Activated CD4-positive, CD25-positive, alpha-beta regulatory T cell (primary cell): ENCODE measurements at places on chromosomes 11 and 22.

- no peak for DNase-seq
Measured at GRCh38 chr11:3154001-3154599, 11.0 kb downstream of the OSBPL5 start.

- no peak for DNase-seq
Measured at GRCh38 chr11:26470992-26471391, 101.1 kb downstream of the MUC15 start.

DNA sequence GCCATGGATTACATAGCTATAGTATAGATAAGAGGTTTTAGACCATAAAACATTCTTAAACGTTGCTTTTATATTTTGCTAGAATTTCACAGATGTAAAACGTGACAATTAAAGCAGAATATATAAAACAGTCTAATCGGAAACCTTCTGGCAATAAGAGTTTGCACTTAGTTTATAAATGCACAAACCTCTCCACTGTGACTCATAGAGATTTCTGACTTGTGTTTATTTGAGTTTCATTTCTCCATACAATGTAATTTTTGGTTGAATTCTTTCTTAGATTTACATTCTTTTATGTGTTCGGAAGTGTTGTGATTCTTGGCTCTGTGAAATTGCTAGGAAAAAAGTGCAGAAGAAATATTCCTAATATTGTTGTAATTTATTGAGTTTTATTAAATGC lies 288.7 kb upstream of the CTSC start:
- DNase-seq = no peak

DNA sequence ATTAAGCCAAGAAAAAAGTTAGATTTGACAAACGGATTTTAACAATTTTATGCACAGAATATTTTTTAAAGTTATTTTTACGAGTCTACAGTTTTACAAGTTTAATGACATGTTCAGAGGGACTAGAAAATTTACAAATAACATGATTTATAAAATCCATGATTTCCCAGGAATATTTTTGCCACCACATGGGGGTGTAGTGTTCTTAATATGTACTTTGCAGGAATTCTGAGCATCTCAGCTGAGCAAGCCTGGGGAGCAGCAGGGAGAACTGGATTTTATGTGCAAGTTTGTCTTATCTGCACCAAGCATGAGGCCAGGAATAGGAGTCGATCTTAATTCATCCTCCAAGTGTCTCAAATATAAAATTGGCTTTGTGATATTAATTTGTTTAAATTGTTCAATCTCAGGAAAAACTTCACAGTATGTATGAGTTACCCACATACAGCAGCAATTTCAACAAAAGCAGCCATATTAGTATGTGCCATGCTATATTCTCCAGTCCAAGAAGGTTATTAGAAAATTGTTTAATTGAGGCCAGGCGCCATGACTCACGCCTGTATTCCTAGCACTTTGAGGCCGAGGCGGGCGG lies 826.3 kb downstream of the DLG2 start:
- no peak for DNase-seq

DNA sequence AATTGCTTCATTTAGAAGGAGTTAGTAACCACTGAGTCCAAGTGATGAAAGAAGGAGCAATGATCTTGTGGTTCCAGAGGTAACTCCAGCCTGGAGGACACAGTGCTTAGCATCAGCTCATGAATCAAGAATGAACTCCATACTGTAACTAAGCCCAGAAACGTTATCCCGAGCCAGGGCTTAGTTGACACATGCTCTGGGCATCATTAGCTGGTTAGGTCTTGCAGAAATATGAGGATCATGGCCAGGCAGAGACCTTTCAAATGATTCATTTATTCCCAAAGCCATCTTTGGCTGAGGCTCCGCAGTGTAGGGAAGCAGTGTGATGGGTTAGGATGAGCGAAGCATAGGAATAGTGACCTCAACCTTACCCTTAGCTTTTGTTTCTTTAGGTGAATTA lies 277.4 kb downstream of the FAM76B start:
- DNase-seq = no peak

- no peak for DNase-seq
Measured at GRCh38 chr11:128745311-128746136, 51.7 kb downstream of the FLI1 start.

GRCh38 chr22:39448205-39449054 lies 8.4 kb upstream of the MGAT3 start:
- no peak for DNase-seq

DNA sequence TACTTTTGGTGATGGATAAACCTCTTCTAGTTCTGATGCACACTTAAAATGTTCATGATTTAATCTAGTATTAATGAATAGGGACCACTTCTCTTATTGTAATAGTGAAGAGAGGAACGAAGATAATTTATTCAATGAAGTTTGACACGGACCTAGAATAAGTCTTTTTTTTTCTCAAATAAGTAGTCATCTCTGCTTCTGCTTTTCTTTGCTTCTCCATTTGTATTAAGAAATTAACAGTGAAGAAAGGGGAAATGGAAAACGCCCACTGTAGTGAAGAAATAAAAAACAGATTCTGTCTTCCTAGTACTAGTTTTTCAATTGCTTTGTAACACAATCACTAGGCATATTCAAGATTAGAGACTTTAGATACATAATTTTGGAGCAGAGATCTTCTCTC lies 73.0 kb downstream of the CD44 start:
- no peak for DNase-seq

DNA sequence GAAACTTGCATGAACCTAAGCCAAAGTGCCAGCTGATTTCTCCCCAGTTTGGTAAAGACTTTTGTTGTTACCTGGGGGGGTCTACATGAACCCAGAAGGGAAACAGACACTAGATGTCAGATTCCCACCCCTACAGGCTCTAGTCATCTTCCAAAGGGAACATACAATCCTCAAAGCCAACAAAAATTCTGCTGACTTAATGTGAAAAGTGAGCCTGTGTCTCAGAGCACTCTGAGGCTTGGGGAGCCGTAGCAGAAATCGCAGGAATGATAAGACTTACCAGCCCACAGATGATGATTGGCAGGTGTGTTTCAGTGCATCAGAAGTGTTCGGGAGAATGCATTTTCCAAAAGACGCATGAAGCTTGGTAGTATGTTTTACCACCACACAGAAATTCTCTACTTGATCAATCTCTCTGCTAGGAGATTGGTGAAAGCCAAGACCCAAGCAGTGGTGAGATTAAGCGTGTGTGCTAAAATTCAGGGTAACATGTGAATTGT lies 187.1 kb downstream of the DBX1 start:
- no peak for DNase-seq

DNA sequence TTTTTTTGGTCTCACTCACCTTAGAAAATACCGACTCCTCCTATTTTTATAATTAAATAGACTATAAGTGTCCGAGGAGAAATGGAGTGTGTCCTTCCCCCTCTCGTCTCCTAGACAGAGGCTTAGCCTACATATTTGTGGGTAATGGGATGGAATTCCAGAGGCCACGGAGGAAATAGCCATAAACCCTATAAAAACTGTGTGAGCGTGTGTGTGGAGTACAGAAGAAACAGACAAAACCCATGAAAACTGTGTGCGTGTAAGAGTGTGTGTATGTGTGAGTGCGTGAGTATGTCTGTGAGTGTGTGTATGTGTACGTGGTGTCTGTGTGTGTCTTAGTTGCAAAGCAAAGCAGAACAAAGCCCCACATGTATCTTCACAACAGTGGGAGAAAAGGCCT lies 883.5 kb downstream of the OPCML start:
- DNase-seq = no peak

- DNase-seq = no peak
Measured at GRCh38 chr22:29702000-29702930, 17.5 kb upstream of the CABP7 start.

DNA sequence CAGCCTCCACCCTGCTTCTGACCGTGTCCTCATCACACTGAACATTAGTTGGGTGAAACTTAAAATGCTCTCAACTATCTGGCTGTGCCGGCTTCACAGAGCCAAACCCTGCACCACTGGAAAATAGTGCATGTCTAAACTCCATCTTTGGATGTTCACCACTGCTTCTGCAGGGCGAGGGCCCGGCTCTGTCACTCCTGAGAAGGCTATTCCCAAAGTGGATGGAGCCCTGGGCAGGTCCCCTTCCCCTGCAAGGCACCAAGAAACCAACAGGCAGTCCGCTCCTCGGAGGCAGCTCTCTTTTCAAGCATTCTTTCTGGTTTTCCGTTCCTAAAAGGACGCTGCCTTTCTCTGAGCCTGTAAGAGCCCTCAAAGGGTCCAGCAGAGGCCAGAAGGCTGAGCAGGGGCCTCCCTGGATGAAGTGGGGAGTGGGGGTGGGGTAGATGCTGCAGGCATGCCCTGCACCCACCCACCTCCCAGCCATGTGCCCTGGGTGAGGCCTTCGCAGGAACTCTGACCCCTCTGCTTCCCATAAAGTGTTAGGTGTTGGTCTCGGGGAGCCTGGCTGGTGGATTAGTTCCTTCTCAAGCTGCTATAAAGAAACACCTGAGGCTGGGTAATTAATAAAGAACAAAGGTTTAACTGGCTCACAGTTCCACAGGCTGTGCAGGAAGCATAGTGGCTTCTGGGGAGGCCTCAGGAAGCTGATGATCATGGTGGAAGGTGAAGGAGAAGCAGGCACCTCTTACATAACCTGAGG lies 23.3 kb downstream of the LINC01488 start:
- no peak for DNase-seq

- no peak for DNase-seq
Measured at GRCh38 chr22:30277547-30278344, 11.1 kb upstream of the OSM start.

- DNase-seq = no peak
Measured at GRCh38 chr11:41085123-41085522, 374.3 kb downstream of the LRRC4C start.

DNA sequence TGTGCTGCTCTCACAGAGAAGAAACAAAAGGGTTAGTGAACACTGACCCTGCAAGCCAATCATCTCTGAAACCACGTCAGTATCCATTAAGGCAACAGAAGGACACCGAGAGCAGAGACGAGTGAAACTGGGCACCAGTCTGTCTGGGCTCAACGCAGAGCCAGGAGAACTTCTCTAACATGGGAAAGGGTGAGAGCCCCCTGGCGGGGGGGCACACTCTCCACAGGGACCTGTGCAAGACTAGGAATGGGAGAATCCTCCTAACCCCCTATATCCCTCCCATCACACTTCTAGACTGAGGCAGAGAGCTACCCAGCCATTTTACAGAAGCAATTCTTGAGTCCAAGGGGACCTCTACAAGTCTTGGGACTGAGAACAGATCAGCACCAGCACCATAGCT lies 285.8 kb downstream of the SOX6 start:
- DNase-seq = no peak

- DNase-seq = no peak
Measured at GRCh38 chr11:134942681-134943080, 530.6 kb upstream of the B3GAT1 start.

GRCh38 chr11:10317151-10317755 lies 12.4 kb downstream of the ADM start:
- DNase-seq = no peak

DNA sequence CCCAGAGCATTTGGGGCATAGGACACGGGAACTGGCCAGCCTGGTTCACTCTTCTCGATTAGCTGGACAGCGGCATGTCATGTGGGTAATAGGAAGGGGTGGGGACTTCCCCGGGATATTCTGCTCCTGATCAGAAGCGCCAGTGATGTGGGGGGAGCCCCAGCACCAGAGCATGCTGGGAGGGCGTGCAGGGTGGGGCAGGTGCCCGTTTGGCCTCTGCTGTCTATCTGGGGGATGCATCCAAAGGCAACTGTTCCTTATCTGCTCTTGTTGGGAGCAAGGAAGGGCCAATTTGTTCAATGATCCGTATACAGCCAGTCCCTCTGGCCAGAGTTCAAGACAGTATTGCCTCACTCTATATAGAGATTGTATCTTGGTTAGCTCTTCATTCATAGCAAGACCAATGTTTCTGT lies 43.6 kb downstream of the PPARA start:
- DNase-seq = no peak

- no peak for DNase-seq
Measured at GRCh38 chr11:47443028-47443700, 5.8 kb downstream of the RAPSN start.

GRCh38 chr11:59791639-59792038 lies 18.9 kb downstream of the MRPL16 start:
- DNase-seq = no peak

DNA sequence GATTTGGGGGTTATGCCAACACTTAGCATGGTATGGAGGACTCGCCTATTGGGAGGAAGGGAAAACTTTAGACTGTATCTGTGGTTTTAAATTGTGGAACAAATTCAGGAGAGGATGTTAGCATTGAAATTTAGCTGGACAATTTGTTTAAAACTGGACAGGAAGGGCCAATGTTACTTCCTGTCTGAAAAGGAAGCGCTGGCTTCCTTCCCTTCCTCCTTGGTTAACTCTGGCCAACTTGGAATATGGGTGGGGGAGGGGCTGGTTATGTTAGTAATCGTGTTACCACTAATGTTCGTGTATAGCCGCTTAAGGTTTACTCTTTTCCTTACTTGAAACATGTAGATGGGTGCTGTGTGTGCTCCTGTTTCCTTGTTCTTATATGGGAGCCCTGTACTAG lies 13.9 kb downstream of the CTNND1 start:
- no peak for DNase-seq

- DNase-seq = no peak
Measured at GRCh38 chr11:87892291-87892690, 283.0 kb downstream of the RAB38 start.

- DNase-seq = no peak
Measured at GRCh38 chr11:26951809-26952515, 42.0 kb upstream of the FIBIN start.

GRCh38 chr11:8932564-8933180 lies at the start of gene C11orf16:
Gene C11orf16 (minus strand): TSS chr11:8932947. CDS start chr11:8932308, 639 bp downstream.
- DNase-seq = no peak

GRCh38 chr11:12556155-12556554 lies 118.1 kb upstream of the TEAD1 start:
- no peak for DNase-seq

GRCh38 chr11:72511393-72512047 lies 77.2 kb upstream of the CLPB start:
- DNase-seq = no peak

DNA sequence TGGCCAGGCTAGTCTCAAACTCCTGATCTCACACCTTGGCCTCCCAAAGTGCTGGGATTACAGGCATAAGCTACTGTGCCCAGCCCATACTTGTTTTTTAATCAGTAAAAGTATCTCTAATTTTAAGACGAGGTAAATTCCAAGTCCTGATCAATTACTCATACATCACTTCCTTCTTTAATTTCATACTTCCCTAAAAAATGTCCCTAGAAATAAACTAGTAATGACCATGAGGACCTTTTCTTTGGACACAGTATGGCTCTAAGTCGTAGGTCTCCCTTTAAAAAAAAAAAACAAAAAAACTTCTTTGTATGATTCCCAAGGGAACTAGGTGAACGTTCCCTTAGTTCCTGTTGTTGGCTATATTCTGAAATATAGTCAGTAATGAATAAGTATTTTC lies 29.8 kb downstream of the NUP98 start:
- no peak for DNase-seq

GRCh38 chr11:14029971-14030920 lies 67.7 kb downstream of the SPON1 start:
- no peak for DNase-seq

DNA sequence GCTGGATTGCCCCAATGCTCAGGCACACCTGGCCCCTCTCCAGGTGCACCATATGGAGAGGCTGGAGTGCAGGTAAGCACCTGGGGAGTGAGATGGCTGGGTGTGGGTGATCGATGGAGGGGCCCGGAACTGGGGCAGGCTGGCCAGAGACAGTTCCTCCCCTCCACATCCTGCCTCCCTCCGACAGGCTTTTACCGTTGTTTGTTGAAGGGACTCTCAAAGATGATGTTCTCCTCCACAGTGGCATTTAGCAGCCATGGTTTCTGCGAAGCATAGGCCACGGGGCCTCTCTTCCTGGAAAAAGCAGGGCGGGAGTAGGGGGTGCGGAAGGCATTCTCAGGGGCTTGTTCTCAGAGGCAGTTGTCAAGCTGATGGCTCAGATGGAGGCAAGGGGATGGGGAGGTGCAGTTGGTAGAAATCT lies 25.9 kb upstream of the KCNJ11 start:
- no peak for DNase-seq
